ENCODE measurements at places on chromosomes 7 and 10. TPM values are rescaled to one million over a fixed set of nuclear protein-coding genes. Genes with fewer than 3 reads are reported as not detected.

- DNase-seq, result peak; percentile 78
- peak overlapping the region; percentile 45 for H3K27ac ChIP-seq
- no peaks in the 10 kb centered on the region for H3K36me3 ChIP-seq
- no peaks in the 10 kb centered on the region for H3K4me1 ChIP-seq
Measured at GRCh38 chr10:103605359-103606096, 112.0 kb downstream of the NEURL1 start.

EVX1 gene
- 0.21 TPM for total RNA-seq

ZNF722 gene
- not detected for total RNA-seq

AGMO gene
- total RNA-seq, result not detected

DNA sequence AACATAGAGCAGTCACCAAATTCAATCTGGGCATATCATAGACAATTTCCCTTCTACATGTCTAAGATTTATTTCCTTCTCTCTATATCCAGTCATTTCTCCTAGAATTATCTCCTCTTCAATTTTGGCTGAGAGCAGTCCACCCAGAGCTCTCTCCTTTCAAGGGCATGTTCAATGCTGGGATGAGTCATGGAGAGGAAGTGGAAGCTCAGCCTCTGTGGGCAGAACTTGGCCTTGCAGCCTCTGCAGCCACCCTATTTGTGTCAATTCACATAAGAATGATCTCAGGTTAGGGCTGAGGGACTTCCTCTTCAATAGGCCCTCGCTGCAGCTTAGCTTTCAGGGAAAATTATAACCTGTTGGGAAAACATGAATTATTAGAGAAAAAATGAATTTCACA lies 560.8 kb downstream of the POM121L12 start:
- no peaks in the 10 kb centered on the region for H3K4me1 ChIP-seq
- H3K27me3 ChIP-seq, result no peaks in the 10 kb centered on the region
- H3K27ac ChIP-seq, result no peak overlapping the region
- H3K36me3 ChIP-seq, result no peaks in the 10 kb centered on the region
- H3K4me3 ChIP-seq, result no peak overlapping the region

ADRB1 gene
- not detected for total RNA-seq

All from uterus (tissue), 4 donors.